ENCODE measurements at places on chromosomes 16 and 17. TPM values are rescaled to one million over a fixed set of nuclear protein-coding genes. Genes with fewer than 3 reads are reported as not detected.
A peak's percentile ranks its signal among the peaks of the same experiment; 100 is the strongest.

- DNase-seq: no peak
Measured at GRCh38 chr17:46736100-46736499, 82.4 kb downstream of the WNT3 start.

The C16orf87 gene
- 13.9 TPM for total RNA-seq

The LAT gene
- 1.9 TPM for total RNA-seq

The ZDHHC7 gene
- total RNA-seq: 50.4 TPM

The DNASE1L2 gene
- total RNA-seq: 1.6 TPM

DNA sequence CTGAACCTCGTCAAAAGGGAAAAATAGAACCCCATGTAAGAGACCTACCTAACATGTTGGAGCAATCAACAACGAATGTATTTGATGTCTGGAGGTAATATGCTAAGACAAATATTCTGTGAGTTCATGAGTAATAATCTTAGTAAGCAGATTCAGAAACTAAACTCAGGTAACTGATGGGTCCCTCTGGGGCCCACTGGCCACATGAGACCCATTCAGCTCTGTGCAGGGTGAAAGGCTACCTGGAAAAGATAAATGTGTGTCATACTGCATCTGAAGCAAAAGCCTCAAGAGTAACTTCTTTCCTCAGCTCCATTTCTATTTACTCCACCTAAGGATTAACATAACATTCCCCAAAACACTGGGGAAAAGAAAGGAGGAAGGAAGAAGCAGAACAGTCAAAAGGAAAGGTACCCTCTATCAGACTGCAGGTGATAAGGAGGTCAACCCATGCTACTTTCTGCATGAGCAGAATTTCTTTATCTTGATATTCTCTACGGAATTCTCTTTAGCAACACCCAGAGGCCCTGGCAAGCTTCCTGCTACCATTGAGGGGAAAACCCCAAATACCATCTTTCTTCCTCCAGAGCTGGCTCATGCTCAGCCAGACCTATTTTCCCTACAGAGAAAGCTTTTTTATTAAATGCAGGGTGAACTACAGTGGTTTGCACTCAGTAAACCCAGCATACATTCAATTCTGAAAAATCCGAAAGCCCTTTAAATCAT, 37.7 kb upstream of the ABCA6 start:
- no peak for DNase-seq

The BEAN1 gene
- total RNA-seq: 0.42 TPM

DNA sequence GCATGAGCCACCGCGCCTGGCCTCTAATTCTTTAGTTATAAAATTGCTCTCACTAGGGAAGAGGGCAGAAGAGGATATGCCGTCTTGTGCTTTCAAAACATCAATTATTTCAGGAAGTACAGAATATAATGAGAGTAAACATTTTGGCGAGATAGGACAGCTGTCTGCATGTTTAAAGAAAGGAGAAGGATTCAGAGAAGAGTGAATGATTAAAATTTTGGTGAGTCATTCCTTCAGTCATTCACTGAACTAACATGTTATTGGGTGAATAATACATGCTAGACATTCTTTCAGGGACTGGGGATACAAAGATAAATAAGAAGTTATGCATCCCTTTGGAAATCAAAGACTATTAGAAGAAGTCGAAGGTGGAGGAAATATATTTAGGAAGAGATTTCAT, 590.3 kb upstream of the GOT2 start:
- DNase-seq: no peak

DNA sequence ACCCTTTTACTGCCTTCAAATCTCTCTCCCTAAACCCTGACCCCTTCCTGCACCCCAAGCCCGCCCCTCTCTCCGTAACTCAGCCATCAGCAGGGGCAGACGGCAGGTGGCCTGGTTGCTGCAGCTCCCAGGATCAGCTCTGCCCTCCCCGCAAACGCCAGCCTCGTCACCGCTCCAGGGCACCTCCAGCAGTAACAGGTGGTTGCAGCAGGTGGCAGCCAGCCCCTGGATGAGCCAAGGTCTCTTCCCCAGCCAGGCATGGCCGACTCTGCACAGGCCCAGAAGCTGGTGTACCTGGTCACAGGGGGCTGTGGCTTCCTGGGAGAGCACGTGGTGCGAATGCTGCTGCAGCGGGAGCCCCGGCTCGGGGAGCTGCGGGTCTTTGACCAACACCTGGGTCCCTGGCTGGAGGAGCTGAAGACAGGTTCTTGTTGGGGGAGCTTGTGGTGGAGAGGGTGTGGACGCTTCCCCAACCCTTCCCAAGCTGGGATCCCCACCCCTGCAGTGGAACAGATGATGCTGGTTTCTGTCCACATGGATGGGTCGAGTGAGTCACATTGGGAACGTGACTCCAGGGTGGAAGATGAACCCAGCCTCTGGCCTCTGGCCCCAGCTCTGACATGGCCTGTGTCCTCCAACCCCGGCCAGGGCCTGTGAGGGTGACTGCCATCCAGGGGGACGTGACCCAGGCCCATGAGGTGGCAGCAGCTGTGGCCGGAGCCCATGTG, 558 bp downstream of the HSD3B7 start:
- DNase-seq: peak; percentile 26

All from NCI-H460 (cell line).